ENCODE measurements at places on chromosomes 12 and 14.

- no peak overlapping the region for H3K27ac ChIP-seq
- H3K27me3 ChIP-seq, result no peaks in the 10 kb centered on the region
- H3K36me3 ChIP-seq, result no peaks in the 10 kb centered on the region
- peaks cover 8% of the 10 kb centered on the region for H3K4me1 ChIP-seq
These were observed 277.7 kb downstream of the TMTC2 start for GRCh38 chr12:82964446-82964845.

- H3K4me3 ChIP-seq, result no peak overlapping the region
- H3K27me3 ChIP-seq, result peaks cover 5% of the 10 kb centered on the region
- no peak overlapping the region for H3K27ac ChIP-seq
- H3K36me3 ChIP-seq, result no peaks in the 10 kb centered on the region
These were observed 5.0 kb upstream of the ADGRD1 start for GRCh38 chr12:130948751-130949150.

- no peaks in the 10 kb centered on the region for H3K27me3 ChIP-seq
- peaks cover 58% of the 10 kb centered on the region for H3K4me1 ChIP-seq
- H3K4me3 ChIP-seq, result no peak overlapping the region
- peak overlapping the region; percentile 74 for H3K27ac ChIP-seq
- peak; percentile 82 for DNase-seq
These were observed 229.4 kb downstream of the ZFP36L1 start for GRCh38 chr14:68563251-68564131.

DNA sequence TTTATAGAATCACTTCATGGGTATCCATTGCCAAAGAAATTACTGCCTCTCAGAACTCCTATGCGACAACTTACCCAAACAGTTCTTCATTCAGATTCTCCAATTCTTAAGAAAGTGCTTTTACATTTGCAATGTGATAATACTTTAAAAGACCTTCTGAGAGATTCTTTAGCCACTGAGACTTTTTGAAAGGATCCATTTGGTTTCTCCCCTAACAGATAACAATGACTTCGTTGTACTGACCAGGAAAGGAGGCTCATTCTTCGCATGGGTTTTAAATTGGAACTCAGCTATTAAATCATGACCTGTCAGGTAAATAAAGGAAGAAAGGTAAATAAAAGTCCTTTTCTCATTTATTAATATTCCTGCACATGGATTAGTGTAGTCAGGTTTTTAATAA lies 14.8 kb downstream of the ITPR2 start:
- no peak overlapping the region for H3K27ac ChIP-seq
- H3K27me3 ChIP-seq, result no peaks in the 10 kb centered on the region
- no peaks in the 10 kb centered on the region for H3K36me3 ChIP-seq
- no peak for DNase-seq
- H3K4me3 ChIP-seq, result no peak overlapping the region

- peak overlapping the region; percentile 51 for H3K27ac ChIP-seq
- H3K4me3 ChIP-seq, result no peak overlapping the region
- no peaks in the 10 kb centered on the region for H3K36me3 ChIP-seq
- H3K27me3 ChIP-seq, result peaks cover 13% of the 10 kb centered on the region
- H3K4me1 ChIP-seq, result peaks cover 41% of the 10 kb centered on the region
- no peak for DNase-seq
These were observed 24.7 kb upstream of the KRT78 start for GRCh38 chr12:52873513-52873831.

- no peak overlapping the region for H3K4me3 ChIP-seq
- peaks cover 6% of the 10 kb centered on the region for H3K4me1 ChIP-seq
- no peaks in the 10 kb centered on the region for H3K36me3 ChIP-seq
- no peak overlapping the region for H3K27ac ChIP-seq
These were observed 30.9 kb upstream of the STRN3 start for GRCh38 chr14:31057035-31057434.

DNA sequence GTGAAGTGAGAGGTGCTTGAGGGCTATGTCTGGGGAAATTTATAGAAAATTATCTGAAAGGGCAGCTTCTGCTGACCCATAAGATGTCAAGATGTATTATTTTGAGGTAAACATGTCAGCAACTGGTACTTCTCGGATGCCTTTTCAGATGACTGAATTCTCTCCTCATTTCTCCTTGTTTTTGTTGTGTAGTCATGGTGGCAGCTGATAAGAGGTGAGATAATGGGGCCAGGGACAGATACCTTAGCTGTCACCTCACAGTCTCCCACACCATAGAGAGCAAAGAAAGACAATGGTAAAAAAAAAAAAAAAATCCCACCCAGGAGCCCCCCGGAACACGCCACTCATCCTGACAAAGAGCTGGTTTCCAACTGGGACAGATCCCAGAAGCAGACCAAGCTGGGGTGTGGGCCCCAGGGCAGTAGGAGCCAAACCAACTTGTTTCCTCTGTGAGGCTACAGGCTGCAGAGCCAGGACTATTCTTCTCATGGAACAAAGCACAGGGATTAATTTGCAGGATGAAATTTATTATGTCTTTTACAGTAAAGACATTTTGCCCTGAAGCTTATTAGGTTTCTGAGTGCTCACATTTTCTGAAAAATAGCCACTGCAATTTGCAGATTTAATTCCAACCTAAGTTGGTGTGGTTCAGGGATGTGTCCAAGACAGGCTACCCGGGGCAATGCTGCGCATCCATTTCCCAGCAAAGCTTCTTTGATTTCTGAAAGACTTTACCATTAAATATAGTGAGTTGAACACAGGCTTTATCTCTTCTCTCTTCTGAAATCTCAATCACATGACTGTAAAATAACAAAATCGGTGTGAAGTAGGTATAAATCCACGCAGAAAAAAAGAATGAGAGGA lies 52.2 kb downstream of the NDUFA12 start:
- no peak overlapping the region for H3K27ac ChIP-seq
- H3K4me3 ChIP-seq, result no peak overlapping the region
- DNase-seq, result no peak
- no peaks in the 10 kb centered on the region for H3K4me1 ChIP-seq
- H3K27me3 ChIP-seq, result peaks cover 2% of the 10 kb centered on the region

DNA sequence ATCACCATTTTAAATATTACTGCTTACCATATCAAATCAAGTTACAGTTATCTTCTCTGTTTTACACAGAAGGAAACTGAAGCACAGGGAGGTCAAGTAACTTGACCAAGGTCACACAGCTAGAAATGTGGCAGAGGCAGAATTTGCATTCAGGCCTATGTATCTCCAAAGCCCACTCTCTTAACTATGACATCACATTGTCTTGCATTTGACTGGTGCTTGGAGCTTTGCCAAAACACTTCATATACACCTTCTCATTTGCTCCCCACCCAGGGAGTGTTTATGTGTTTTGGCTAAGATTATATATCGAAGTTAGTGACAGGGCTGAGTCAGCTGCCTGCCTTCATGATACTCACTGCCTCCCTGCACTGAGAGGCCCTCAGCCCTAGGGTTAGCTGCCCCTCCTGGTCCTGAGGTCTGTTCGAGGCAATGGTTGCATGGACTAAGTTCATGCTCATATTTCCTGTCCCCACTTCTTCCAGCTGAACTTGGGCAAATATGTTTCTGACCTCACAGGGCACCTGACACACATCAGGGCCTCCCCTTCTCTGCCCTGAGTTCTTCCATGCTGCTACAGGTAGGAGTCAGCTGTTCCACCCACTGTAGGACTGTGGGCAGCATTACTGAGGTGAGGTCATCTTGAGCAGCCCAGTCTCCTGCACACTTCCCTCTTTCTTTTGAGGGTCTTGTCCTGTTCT lies 1.8 kb downstream of the GALNT6 start:
- peaks cover 10% of the 10 kb centered on the region for H3K4me1 ChIP-seq
- peaks cover 52% of the 10 kb centered on the region for H3K27me3 ChIP-seq
- no peaks in the 10 kb centered on the region for H3K36me3 ChIP-seq
- no peak for DNase-seq
- H3K27ac ChIP-seq, result no peak overlapping the region
- H3K4me3 ChIP-seq, result no peak overlapping the region

All from muscle of leg (tissue), 16 donors.